ENCODE measurements at places on chromosomes 2 and 18. TPM values are rescaled to one million over a fixed set of nuclear protein-coding genes. Genes with fewer than 3 reads are reported as not detected.

GRCh38 chr2:24893934-24894333, 26.1 kb downstream of the ADCY3 start:
- no peak for DNase-seq

DNA sequence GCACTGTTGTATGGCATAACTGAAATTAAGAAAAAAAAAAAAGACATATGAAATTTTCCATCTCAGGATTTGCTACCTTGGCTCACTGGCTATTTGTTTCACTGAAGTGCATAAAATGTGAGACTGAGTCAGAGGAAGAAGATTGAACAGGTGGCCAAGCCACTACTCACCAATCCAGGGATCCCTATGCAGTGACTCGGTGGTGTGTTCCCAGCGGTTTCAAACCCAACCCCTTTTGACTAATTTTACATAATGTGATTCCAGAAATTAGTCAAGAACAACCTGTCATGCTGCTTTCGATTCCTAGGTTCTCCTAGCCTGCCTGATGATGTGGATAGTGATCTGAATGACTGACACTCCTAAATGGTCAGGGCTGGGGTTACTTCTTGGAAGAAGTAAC, 77.3 kb downstream of the KLHL14 start:
- DNase-seq: no peak

DNA sequence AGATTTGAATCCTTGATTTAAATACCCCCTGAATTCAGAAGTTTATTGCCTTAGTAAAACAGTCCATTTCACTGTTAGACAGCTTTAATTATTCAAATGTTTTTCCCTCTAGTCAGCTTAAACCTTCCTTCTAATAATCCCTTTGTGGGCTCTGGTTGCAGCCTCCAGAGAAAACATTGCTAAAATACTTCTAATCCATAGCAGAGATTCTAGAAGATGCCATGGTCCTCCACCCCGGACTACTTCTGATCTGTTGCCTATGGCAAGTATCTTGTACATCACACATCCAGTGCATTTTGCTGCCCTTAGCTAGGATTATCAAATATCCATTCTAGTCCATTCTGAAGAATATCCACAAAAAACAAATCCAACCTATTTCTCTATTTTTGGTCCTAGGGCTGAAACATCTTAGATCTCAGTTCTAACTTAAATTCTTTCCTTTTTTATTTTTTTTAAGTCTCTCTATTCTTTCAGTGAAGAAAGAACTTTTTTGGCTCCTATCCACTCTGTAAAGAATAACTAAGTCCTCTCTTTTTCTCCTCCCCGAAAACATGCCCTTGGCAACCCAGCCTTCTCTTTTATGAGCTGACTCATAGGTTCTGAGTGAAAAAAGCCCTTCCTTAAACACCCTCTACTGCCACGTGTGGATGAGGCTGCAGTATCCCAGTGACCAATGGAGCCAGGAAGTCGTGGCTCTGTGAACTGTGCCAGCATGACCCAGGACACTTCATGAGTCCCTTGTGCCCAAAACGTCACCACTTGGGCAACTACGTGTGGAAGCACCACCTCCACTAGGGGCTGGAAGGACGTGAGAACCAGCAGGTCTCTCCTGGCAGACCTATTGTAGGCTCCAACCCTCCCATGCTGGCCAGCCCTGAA, 349.8 kb downstream of the TNS1 start:
- DNase-seq: no peak

MAPK4 gene
- total RNA-seq: 10.3 TPM

SOX11 gene
- total RNA-seq: 0.06 TPM

Measured in upper lobe of left lung (tissue), 6 donors.